ENCODE measurements at places on chromosomes 16 and 17.

DNA sequence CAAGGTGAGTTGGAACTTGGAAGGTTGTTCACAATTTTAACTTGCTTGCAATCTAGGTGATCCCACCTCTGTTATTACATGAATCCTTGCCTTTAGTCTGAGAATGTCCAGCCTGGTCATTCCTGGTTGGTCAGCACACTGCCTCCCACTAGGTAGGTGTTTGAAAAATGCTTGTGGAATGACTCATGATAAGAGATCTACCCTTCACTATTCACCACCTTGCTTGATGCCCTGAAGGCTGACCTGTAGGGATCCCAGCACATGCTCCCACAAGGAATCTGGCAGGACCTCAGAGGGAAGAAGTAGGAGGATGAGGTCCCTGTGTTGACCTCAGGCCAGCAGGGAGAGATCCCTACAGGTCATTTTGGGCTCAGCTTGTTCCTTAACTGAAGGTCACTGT lies 30.2 kb upstream of the ABCA3 start:
- DNase-seq, result no peak

GRCh38 chr17:2874189-2874686 lies 78.0 kb downstream of the RAP1GAP2 start:
- no peak for DNase-seq

- DNase-seq, result no peak
Measured at GRCh38 chr17:2683912-2684311, 27.7 kb downstream of the CLUH start.

- DNase-seq, result no peak
Measured at GRCh38 chr16:84354306-84354705, 14.0 kb upstream of the ATP2C2 start.

DNA sequence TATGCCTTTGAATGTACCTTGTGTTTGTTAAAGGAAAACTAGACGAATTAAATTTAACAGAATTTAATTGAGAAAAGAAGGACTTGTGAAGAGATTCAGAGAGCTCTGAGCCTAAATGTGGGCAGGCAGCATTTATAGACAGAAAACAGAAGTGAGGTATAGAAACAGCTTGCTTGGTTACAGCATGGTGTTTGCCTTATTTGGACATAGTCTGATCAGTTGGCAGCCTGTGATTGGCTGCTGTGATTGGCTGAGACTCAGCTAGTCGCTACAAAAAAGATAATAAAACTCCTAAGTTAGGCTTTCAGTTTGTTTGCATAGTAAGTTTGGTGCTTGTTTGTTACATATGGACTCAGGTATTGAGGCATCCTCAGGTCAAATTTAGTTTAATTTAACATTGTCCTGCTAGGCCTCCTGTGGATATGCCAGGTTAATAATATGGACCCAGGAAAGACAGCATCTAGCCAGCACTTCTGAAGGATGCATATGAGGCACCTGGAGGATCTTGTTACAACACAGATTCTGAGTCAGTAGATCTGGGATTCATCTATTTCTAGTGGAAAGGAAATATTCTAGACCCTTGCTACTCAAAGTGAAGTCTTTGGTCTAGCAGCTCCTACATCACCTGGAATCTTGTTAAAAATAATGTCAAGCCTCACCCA lies 43.4 kb downstream of the SLFN5 start:
- no peak for DNase-seq

DNA sequence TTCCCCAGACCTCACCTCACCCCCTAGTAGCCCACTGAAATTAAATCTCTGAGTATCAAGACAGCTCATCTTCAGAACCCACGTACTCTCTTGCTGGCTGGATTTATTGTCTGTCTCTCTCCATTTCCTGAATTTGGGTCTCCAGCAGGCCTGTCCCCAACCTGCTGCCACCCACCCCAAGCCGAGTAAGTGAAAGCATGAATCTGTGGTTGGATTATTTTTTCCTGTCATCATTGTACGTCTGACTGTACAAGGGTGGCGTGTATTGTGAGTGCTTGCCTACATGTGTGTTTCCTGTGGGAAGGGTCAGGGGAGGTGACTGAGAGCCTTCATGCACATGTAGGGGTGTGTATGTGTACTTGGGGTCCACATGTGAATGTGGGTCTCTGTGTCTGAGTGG lies 5.4 kb downstream of the TNP2 start:
- peak; percentile 34 for DNase-seq

Data from activated CD4-positive, alpha-beta T cell treated with anti-CD3 and anti-CD28 coated beads, Interleukin-2, amount 50 U/mL, for 4 hours (primary cell).